Activated T-cell treated with anti-CD3 and anti-CD28 coated beads, Interleukin-2, amount 50 U/mL, for 1 hour (primary cell): ENCODE measurements at places on chromosomes 4 and X.

- no peak for DNase-seq
These were observed 69.9 kb upstream of the NRK start for GRCh38 chrX:105752338-105752956.

- DNase-seq, result no peak
These were observed 97.8 kb upstream of the USP9X start for GRCh38 chrX:40987413-40987812.

GRCh38 chr4:161657616-161658015 is 506.2 kb downstream of the FSTL5 start:
- DNase-seq, result no peak

GRCh38 chr4:128608006-128608405 is 201.5 kb upstream of the JADE1 start:
- no peak for DNase-seq

DNA sequence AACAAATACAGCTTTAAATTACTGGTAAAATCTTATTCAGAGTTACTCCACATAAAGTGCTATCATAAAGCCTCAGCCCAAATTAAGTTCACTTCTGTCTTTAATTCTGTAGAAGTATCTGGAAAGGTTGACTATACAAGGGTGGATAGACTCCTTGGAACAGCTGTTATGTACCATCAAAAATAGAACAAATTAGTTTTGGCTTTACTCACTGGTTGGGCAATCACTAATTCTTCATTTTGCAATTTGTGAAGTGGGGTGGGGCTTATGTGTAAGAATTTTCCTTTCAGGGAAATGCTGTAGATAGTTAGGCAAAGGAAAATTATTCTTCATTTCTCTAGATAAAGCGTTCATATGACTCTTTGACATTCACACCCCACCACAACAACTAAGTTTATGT is 7.8 kb downstream of the DIAPH2 start:
- DNase-seq, result no peak

DNA sequence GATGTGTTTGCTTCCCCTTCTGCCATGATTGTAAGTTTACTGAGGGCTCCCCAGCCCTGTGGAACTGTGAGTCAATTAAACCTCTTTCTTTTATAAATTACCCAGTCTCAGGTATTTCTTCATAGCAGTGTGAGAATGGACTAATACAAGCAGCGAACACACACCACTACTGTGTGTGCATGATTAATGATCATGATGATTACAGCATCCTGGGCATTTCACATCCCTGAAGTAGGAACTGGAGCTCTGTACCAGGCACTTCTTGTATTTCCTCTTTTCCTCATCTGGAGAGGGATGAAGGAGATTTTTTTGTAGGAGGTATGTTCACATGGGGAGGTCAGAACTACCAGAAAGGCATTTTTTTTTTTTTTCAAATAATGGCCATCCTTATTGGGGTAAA is 60.8 kb downstream of the PPM1K start:
- DNase-seq, result no peak

GRCh38 chr4:52372269-52372668 is 286.8 kb downstream of the USP46 start:
- DNase-seq, result no peak
